A549 (cell line): ENCODE measurements at places on chromosomes 5 and 9. TPM values are rescaled to one million over a fixed set of nuclear protein-coding genes. Genes with fewer than 3 reads are reported as not detected.

- no peak for DNase-seq
Observed at GRCh38 chr5:65611524-65611923, 12.6 kb downstream of the TRIM23 start.

GRCh38 chr5:77806213-77806843 is 30.2 kb upstream of the TBCA start:
- DNase-seq, result no peak

DNA sequence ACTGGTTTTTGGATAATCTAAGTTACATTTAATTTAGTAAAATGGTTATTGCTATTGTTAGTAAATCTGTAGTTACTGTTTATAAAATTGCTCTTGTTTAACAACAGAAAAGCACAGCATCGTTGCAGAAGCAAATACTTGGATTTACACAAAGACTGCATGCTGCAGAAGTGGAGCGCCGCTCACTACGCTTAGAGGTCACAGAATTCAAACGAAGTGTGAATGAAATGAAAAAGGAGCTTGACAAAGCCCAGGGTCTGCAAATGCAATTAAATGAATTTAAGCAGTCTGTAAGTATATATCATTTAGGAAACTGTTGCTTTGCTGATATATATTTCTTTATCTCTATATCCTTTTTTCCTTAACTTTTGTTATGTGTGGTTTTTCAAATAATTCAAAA is 226.0 kb downstream of the CCDC171 start:
- DNase-seq, result no peak

DNA sequence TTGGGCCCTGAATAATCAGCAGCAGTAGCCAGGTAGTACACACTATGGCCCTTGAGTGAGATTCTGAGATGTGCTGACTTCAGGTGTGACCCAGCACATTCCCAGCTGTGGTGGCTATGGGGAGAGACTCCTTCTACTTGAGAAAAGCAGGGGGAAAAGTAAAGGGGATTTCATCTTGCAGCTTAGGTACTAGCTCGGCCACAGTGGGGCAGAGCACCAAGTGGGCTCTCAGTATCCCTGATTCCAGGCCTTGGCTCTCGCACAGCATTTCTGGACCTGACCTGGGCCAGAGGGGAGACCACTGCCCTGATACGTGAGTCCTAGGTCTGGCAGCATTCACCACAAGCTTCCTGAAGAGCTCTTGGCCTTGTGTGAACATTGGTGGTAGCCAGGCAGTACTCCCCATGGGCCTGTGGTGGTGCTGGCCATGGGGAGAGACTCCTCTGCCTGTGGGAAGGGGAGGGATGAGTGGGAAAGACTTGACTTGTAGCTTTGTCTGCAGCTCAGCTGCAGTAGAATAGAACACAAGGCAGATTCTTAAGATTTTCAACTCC is 27.6 kb downstream of the PTGS1 start:
- no peak for DNase-seq

- no peak for DNase-seq
Observed at GRCh38 chr5:179296150-179296821, 49.0 kb downstream of the ADAMTS2 start.

GRCh38 chr5:161306351-161306995 is 240.1 kb downstream of the GABRB2 start:
- DNase-seq, result no peak

GRCh38 chr9:89410641-89411350 is 87.1 kb downstream of the SEMA4D start:
- no peak for DNase-seq

DNA sequence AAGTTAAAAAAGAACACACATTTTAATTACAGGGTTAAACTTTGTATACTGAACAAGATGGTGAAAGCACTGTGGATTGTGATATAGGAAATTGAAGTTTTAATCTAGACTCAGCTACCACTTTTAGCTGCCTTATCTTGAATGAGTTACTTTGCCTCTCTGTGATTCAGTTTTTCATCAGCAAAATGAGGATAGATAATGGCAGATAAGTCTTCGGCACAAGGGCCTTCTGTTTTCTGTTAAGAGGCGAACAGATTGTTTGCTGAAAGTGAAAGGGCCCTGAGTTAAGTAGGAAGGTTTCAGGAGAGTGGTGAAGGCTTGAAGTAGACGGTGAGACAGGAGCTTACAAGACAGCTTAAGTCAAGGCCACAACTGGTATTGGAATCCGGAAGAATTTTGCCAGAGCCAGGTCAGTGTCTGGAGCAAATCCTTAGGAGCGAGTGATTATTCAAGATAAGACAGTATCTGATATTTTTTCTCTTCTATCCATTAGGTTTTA is 7.8 kb downstream of the RARS1 start:
- no peak for DNase-seq

DNA sequence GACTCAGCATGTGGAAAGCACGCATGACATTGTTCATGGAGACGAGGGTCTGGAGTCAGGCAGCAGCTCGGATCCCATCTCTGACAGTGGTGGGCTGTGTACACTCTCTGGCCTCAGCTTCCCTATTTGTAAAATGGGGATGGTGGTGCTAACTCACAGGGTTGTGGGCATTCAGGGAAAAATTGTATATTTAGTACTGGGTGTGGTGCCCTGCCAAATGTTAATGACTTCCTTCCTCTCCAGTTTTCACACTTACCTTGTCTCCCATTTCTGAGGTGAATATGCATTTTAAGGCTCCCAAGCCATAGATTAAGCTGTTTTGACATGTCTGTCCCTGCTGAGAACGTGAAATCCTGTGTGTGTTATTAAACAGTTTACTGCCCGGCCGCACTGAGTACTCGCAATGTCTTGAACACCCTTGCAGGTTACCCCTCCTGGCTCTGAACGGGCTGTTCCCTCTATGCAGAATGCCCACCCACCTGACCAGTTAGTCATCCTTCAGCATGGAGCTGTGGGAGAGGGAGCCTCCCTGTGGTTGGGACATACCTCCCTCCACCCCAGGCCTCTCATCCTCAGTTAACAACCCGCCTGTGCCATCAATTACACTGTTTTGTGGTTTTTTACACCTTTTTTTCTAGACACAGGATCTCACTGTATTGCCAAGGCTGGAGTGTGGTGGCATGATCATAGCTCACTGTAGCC is 25.8 kb downstream of the TJP2 start:
- no peak for DNase-seq

DNA sequence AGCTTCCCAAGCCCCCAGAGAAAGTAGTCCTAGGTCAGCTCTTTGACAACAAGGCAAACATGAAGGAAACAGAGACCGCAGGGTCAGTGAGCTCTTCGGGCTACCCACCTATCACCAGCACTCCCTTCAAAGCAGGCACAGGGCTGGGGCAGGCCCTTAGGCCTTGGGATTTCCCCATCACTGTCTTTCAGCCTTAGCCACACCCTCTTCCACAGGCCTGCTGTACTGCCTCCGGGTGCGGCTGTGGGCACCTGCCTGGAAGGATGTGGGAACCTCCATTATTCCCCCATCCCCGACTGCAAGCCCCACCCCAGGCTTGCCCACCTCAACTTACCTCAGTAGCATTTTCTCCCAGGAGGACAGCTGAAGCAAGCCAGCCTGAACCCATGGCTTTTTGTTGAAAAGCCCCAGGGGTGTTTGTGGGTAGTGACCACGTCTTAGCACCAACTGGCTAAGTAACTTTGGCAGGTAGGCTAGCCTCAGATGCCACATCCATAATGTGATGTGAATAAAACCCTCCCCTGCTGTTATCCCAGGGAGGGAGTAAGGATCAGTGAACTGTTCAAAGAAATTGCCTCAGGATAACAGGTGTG is 100.2 kb downstream of the PIK3R1 start:
- DNase-seq, result no peak

GRCh38 chr9:109399258-109399767 is 78.5 kb upstream of the EPB41L4B start:
- no peak for DNase-seq

Gene SPINK6
- 0.79 to 1.2 TPM (median 1.0 TPM) in 3 replicates for polyA plus RNA-seq

Gene SPINK7
- polyA plus RNA-seq, result not detected in 3 replicates

Gene TRPM6
- polyA plus RNA-seq, result 1.5 to 1.8 TPM (median 1.5 TPM) in 3 replicates

Gene TCF7
- 8.0 to 10.2 TPM (median 10.1 TPM) in 3 replicates for polyA plus RNA-seq
